ENCODE measurements at places on chromosomes 5 and 9. TPM values are rescaled to one million over a fixed set of nuclear protein-coding genes. Genes with fewer than 3 reads are reported as not detected.

The SVEP1 gene
- total RNA-seq: 41.8 TPM

The SLC25A2 gene
- total RNA-seq: not detected

The SPATA9 gene
- total RNA-seq: not detected

The INSL6 gene
- not detected for total RNA-seq

The CCDC112 gene
- 10.4 TPM for total RNA-seq

The SMIM33 gene
- not detected for total RNA-seq

The DEPDC1B gene
- 2.4 TPM for total RNA-seq

The SPINK7 gene
- total RNA-seq: not detected

The CDO1 gene
- 36.0 TPM for total RNA-seq

The ZNF346 gene
- total RNA-seq: 30.5 TPM

The TMEM141 gene
- 10.9 TPM for total RNA-seq

Measured in ascending aorta (tissue), 2 donors.